Fibroblast of villous mesenchyme (primary cell): ENCODE measurements at places on chromosomes 3 and 15.

- DNase-seq, result peak; percentile 69
Measured at GRCh38 chr3:30012941-30013543, 593.4 kb upstream of the TGFBR2 start.

DNA sequence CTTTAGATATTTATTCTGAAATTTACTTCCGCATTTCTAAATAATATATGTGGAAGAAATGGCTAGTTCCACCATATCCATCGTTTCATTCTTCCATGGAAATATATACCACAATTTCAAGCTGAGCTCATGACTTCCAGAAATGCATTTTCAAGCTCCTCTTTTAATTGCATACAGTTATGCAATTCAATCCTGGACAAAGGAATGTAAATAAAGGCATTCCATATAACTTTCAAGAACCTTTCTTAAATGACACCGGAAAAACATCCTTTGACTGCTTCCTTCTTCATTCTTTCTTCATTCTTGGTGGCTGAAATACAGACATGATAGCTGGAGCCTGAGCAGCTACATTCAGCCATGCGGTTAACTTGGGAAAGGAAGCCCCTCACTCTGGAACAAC is 185.2 kb upstream of the GADL1 start:
- peak; percentile 58 for DNase-seq

GRCh38 chr3:129035360-129036221 is 25.0 kb upstream of the GP9 start:
- no peak for DNase-seq

GRCh38 chr3:79973482-79973881 is 205.7 kb upstream of the ROBO1 start:
- no peak for DNase-seq

GRCh38 chr15:42163947-42164550 is 7.6 kb upstream of the PLA2G4F start:
- no peak for DNase-seq

- peak; percentile 79 for DNase-seq
Measured at GRCh38 chr3:112582244-112582874, 20.5 kb downstream of the SLC35A5 start.

DNA sequence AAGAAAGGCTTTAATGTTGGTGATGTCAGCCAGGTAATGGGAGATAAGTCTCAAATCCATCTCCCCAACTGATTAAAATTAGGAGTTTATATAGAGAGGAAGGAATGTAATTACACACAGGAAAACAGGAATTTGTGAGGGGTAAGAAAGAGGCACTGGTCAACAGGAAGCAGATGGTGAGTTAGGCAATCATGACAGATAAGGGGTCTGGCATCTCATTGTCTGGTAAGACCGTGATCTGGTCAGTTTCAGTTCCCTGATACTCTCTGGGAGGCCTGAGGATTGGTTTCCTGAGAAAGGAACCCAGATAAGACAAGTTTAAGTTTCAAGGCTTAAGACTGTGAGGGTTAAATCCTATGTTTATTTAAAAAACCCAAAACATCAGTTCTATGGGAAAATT is 414.7 kb upstream of the ARRDC4 start:
- no peak for DNase-seq

- DNase-seq, result no peak
Measured at GRCh38 chr3:133695560-133696171, 33.9 kb upstream of the TOPBP1 start.

DNA sequence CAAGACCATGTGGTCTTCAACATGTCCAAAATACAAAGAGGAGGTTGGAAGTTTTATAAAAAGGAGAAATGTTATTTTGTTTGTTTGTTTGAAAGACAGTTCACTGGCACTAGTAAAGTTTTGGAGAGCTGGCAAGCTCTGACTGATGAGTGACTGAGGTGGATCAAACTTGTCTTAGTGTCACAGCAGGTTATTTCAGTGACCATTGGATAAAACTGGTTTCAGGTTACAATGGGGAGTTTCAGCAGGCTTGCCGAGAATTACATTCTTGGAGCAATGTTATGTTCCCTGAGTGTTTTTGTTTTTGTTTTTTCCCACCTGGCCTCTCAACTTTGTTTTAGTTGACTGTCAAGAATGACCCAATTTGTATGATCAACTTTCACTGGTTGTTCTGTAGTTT is 414.5 kb upstream of the ARHGEF26 start:
- peak; percentile 8 for DNase-seq

- no peak for DNase-seq
Measured at GRCh38 chr3:95387242-95388021, 1324.6 kb downstream of the NSUN3 start.

- DNase-seq, result no peak
Measured at GRCh38 chr3:53694046-53694445, 152.2 kb downstream of the CHDH start.

GRCh38 chr3:155281912-155282311 is 11.6 kb downstream of the STRIT1 start:
- peak; percentile 9 for DNase-seq

- peak; percentile 16 for DNase-seq
Measured at GRCh38 chr3:130509008-130509407, 8.0 kb upstream of the COL6A6 start.

DNA sequence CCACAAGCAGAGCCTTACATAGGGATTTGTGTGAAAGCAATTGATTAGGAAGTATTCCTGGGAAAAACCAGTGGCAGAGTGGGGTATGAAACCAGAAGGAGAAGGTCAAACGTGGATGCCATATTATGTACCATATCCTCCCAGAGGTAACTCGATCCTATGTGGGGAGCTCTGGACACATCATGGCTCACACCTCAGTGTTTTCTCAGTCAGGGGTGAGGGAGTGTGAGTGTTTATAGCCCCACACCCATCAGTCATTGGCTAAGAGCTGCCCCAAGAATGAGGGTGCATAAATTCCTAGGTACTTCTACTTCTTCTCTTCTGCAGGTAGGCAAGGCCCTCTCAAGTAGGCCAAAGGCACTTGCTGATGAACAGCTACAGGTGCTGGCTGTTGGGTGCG is 28.2 kb upstream of the PDZRN3 start:
- no peak for DNase-seq

GRCh38 chr3:41592753-41593510 is 369.0 kb downstream of the ULK4 start:
- DNase-seq, result no peak

- no peak for DNase-seq
Measured at GRCh38 chr15:67977414-67978089, 76.6 kb upstream of the PIAS1 start.

GRCh38 chr3:76723366-76723765 is 316.5 kb upstream of the ROBO2 start:
- no peak for DNase-seq

DNA sequence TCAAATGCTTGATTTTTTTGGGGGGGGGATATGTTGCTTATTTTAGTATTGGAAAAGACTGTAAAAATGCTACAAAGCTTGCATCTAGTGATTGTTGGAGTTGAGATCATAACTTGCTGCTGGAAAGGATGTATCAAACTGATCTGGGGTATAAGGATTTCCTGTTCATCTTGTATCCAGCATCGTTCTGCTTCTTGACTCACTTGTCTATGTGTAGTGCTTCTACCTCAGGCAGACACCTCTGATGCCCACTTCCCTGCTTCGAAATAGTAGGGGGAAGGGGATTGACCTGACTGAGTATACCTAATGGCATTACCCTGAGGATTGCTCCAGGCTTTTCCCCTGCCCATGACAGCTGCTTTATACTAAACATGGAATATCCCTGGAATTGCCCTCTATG is 42.7 kb downstream of the STT3B start:
- no peak for DNase-seq

DNA sequence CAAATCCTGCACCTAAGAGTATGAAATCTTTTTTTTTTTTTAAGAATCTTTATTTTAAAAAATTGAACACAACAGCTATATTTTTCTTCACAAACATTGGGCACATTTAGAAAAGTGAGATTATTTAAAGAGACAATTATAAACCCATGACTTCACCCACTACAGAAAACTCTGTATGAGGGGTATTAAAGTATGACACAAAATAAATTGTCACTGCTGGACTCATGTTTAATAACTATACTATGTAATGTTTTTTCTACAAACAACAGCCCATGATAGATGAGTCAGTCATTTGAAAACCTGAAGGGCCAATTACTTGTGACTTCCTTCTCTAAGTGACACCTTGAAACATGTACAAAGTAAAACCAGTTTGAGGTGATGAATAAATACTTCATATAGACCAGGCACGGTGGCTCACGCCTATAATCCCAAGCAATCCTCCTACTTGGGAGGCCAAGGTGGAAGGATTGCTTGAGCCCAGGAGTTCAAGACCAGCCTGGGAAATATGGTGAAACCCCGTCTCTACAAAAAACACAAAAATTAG is 36.0 kb downstream of the AQR start:
- DNase-seq, result no peak

- DNase-seq, result no peak
Measured at GRCh38 chr3:171745577-171746319, 64.5 kb downstream of the PLD1 start.

- DNase-seq, result no peak
Measured at GRCh38 chr3:185207931-185208746, 45.7 kb downstream of the EHHADH start.

DNA sequence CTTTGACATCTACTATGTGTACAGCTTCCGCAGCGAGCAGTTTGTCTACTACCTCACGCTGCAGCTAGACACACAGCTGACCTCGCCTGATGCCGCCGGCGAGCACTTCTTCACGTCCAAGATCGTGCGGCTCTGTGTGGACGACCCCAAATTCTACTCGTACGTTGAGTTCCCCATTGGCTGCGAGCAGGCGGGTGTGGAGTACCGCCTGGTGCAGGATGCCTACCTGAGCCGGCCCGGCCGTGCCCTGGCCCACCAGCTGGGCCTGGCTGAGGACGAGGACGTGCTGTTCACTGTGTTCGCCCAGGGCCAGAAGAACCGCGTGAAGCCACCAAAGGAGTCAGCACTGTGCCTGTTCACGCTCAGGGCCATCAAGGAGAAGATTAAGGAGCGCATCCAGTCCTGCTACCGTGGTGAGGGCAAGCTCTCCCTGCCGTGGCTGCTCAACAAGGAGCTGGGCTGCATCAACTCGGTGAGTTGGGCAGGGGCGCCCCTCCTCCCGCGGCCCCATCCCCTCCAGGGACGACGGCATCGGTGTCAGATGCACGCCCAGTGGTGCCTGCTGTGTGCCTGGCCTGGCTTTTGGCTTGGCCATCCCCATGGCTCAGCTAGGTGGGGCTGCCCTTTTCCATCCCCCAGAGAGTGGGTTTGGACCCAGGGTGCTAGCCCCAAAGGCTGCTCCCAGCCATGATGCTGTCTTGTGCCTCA is 6.6 kb downstream of the PLXNA1 start:
- no peak for DNase-seq

DNA sequence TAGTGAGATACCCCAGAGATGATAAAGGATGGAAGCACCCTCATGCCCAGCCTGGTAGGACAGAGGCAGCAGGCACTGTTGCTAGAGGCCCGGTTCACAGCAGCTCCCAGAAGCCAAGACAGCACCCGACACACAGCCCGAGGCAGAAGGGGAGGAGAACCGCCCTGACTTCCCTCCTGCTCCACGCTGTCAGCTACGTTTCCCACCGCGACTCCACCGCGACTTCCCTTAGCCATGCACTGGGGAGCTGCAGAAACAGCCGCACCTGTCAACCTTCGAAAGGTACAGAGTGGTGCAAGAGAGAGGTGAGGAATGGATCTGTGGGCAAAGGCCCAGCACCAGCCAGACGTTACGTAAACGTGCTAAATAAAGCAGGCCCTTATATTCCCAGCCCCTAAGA is 529.2 kb downstream of the GABRG3 start:
- DNase-seq, result no peak

GRCh38 chr3:39765575-39765974 is 43.8 kb upstream of the MYRIP start:
- DNase-seq, result no peak

DNA sequence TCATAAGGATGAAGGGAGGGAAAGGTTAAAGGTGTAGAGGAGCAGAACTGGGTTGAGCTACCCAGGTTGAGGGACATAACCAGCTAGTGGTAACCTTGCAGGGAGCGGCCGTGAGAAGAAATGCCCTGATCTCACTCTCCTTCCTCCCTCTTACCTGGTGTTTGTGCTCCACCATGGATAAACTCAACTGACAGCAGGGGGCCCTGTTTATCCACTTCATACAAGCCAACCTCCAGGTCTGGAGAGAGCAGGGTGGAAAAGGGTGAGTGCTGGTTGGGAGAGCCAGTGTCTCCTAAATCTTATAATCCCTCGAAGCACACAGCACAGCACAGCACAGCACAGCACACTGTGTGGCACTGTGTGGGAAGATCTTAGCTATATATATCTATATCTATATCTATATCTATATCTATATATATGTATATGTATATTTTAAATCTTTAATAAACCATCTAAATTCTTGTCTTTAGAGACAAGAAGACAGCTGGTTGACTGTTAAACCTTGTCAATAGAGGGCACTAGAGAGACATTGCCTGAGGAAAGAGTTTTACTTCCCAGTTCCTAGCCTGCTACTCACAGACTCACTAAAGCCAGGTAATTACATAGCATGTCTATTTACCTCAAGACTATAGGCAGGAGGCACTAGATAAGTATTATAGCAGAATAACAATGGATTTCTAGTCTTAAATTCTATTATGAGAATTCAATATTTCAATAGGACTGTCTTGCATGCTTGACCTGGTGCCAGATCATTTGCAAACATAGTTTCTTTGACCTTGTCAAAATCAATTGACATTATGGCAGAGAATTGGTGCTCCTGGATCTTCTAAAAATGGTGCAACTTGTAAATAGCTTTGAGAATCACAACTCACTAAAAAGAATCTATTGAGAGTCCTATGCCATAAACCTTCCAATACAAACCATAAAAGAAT is 21.7 kb upstream of the FMN1 start:
- DNase-seq, result peak; percentile 22

DNA sequence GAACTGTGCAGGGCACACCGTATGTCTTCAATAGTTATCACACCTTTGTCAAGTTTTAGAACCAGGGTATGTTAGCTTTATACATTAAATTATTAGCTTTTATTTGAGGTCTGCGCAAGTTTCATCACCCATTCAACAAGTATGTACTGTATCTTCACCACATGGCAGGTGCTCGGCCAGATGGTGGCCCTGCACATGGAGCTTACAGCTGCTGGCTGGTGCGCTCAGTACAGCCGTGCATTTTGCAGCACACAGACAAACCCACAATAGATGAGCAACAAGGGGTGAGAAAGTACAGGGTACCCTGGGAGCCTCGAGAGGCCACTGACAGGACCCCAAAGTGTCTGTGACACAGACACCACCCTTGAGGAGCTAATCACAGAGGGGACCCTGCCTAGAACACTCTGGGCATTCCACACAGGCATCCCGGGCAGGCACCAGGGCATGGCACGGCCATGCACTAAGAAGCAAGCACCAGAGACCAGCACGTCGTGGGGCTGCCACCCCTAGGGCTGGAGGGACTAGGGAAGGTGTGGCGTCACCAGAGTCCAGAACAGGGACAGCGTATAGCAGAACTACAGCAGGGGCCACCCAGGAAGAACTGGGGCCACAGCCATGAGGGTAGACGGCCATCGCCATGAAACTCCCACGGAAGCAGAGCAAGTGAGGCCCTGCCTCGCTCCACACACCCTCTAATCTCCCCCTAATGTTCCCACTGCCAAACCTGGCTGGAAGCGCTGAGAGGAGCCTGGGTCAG is 27.4 kb downstream of the ZXDC start:
- DNase-seq, result no peak

- peak; percentile 66 for DNase-seq
Measured at GRCh38 chr3:9416139-9416780, 18.8 kb downstream of the SETD5 start.
